ENCODE measurements at places on chromosomes 4 and X.
A peak's percentile ranks its signal among the peaks of the same experiment; 100 is the strongest.

DNA sequence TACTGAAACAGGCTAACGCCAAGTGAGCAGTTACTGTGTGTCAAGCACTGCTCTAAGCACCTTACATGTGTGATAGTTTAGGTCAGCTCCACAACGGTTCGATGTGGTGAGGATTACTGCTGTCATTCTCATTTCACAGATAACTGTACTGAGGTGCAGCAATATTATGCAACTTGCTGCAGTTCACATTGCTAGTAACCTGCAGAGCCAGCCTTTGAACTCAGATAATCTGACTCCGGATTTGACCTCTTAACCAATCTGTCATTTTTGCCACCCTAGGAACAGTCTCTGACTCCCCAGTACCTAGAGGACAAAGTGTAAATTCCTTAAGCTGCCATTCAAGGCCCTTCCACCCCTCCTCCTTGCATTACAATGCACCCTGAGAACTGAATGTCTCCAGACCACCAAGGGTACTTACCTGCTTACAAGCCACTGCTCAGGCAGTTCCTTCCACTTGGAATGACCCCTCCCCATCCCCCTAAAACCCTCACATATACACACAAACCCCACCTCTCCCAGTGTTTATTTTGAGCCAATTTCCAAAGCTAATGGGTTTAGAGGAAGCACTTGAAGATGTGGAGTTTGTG, 24.9 kb downstream of the EFNB1 start:
- no peak for DNase-seq

DNA sequence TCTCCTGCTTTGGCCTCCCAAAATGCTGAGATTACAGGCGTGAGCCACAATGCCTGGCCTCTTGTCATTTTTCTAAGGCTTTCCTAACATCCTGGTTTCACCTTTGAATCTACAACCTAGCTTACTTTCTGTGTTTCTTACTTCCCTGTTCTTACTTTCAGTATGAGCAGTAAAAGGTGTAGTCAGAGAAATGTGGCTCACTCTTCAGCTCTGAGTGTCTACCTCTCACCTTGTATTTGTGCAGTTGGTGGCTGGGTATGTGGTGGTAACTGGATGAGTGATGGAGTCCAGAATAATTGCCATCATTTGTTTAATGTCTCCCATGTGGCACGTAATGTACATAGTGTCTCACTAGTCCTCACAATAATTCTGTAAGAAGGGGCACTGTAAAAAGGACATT, 19.1 kb upstream of the CXCL11 start:
- no peak for DNase-seq

DNA sequence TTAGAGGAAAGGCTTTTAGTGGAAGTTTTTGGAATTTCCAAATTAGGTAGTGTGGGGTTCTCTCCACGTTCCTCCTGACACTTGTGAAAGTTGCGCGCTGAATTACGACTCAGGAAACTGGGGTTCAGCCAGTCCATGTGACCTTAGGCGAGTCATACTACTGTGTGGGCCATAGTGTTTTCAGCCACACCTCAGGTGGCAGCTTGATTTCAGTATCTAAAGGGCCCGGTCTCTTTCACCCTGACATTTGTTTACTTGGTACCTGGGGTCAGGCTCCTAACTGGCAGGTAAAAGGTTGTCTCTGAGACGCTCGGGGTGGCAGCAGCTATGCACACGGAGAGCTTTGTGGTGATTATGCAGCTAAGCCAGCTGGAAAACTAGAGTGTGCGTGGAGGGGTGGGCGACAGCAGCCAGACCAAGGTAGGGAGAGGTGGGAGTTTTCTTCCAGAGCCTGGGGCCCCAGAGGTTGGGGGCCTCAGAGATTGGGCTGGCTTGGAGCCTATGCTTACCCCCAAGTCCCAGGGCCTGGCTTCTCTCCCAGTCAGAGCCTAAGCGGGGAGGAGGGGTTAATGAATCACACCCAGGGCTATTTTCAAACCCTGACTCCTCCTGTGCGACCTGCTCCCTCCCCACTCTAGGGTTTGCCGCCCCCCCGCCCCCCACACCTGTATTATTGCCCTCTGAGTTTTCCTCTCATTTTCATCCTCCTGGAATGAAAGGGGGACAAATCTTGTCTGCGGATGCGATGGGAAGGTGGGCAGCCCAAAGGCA, 47.2 kb downstream of the STARD8 start:
- no peak for DNase-seq

GRCh38 chr4:107645604-107646003, 74.4 kb downstream of the PAPSS1 start:
- no peak for DNase-seq

GRCh38 chr4:140188975-140189374, 35.0 kb upstream of the MAML3 start:
- DNase-seq: no peak

- no peak for DNase-seq
Measured at GRCh38 chrX:114500622-114501021, 83.3 kb upstream of the HTR2C start.

DNA sequence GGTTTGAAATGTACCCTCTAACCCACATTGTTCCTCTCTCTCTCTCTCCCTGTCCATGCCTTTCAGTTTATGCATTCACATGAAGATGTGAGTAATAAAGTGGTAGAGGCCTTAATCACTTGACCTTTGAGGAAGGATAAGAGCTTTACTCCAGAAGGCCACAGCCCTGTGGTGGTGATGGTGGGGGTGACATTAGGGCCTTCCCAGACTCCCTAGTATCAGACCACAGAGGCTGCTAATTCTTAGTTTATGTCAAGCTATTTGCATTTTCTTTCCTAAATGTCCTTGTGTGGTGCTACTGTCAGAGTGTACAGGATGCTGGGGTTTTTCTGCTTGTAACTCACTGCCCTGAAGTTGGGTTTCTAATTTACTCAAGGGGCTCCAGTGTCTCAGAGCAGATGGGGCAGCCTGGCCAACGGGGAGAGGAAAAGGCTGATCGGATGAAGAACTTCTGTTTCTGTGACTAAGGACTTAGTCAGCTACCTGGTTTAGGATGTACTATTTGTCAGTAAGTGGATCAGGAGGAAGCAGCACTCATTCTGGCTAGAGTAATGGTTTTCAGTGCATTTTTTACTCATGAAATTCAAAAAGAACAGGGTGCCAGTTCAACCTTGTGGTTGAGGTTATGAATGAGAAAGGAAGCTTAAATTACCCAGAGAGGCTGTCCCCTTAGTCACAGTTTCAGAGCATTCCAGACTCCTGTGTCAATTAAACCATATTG, 509.6 kb upstream of the DIPK2B start:
- DNase-seq: no peak

GRCh38 chr4:126004941-126005340, 690.2 kb downstream of the FAT4 start:
- DNase-seq: no peak

DNA sequence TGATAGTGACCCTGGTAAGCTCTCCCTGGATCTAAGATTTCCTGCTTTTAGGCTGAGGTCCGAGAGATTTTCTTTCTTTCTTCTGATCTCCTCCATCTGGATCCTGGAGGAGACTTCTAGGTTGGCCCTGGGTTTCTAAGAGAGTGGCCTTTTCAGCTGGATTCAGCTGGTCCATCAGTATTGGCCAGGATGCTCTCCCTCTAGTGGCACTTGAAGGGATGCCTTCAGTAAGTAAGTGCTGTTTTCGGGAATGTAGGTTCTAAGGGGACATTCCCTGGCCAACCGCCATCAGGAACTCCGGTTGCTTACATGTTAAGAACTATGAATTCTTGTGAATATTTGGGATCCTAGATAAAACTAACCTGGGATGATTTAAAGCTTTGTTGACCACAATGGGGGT, 56.9 kb downstream of the SERTM2 start:
- no peak for DNase-seq

DNA sequence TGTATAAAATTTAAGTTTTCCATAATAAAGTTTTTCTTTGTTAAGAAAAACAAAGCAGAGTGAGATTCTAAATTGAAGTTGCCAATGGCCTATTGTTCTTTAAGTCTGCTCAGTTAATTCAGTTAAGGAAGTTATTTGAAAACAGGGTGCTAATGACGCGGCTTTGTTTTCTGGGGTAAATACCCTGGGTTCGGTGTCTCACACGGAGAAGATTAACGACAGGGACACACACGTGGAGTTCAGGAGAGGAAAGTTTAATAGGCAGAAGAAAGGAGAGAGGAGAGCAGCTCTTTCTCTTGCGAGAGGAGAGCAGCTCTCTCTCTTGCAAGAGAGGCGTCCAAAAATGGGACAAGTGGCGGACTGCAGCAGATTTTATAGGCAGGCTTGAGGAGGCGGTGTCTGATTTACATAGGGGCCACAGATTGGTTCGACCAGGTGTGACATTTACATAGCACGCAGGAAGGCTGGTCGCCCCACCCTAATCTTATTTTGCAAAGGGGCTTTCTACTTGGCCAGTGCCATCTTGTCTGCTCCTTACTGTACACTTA, 9.6 kb downstream of the CA5B start:
- no peak for DNase-seq

- no peak for DNase-seq
Measured at GRCh38 chr4:32778025-32778424, 2057.9 kb downstream of the PCDH7 start.

GRCh38 chrX:27815209-27815608, 7.4 kb downstream of the MAGEB10 start:
- no peak for DNase-seq

GRCh38 chrX:132955690-132956089, 2.7 kb downstream of the HS6ST2 start:
- DNase-seq: no peak

- DNase-seq: no peak
Measured at GRCh38 chrX:57265126-57265525, 21.4 kb upstream of the FAAH2 start.

DNA sequence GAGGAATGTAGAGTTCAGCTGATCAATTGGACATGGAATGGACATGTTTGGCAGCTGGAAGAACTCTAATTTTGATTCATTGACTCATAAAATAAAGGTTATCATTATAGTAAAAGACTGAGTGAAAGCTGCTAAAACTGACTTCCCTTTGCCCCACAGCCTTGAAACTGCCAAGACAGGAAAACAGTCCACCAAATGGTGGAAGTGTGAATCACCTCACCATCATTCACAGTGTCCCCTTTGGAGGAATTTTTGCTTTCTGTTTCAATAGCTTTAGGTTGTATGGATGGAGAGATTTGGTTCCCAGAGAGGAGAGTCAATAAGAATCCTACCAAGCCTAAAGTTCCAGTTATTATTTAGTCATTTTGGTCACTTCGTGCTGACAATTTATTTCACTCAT, 20.8 kb upstream of the FREM3 start:
- no peak for DNase-seq

DNA sequence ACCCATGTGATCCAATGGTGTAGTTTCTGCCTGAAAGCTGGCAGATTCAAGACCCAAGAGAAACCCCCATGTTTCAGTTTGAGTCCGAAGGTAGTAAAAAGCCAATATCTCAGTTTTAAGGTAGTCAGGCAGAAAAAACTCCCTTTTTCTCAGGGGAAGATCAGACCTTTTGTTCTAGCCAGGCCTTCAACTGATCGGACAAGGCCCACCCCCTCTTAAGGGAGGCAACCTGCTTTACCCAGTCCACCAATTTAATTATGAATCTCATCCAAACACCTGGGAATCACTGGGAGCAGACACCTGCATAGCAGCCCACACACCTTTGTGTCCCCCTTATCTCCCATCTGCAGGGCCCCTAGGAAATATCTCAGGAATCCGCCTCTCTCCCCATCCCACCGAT, 322.0 kb downstream of the STK32B start:
- DNase-seq: no peak

DNA sequence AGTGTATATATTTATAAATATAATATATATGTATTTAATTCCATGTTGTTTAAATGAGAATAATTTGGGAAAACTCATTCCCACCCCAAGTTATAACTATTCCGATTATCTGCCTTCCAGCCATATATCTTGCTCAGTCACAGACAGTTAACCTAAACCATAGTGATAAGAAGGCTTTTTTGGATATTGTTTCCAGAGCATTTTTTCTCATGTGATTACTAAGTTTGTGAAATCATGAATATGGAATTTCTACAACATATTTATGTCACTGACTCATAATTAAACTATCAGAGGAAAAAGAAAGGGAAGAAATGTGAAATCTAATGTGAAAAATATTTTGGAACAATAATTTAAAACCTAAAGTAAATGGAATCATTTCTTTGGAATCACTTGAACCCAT, 1163.5 kb upstream of the PABPC4L start:
- DNase-seq: no peak

- DNase-seq: no peak
Measured at GRCh38 chr4:40564004-40564403, 65.7 kb downstream of the RBM47 start.

GRCh38 chr4:40228497-40229365, 31.9 kb downstream of the RHOH start:
- DNase-seq: no peak

GRCh38 chr4:140046543-140046942, 107.4 kb downstream of the MAML3 start:
- no peak for DNase-seq

- no peak for DNase-seq
Measured at GRCh38 chr4:83932750-83933391, 397.0 kb downstream of the GPAT3 start.

DNA sequence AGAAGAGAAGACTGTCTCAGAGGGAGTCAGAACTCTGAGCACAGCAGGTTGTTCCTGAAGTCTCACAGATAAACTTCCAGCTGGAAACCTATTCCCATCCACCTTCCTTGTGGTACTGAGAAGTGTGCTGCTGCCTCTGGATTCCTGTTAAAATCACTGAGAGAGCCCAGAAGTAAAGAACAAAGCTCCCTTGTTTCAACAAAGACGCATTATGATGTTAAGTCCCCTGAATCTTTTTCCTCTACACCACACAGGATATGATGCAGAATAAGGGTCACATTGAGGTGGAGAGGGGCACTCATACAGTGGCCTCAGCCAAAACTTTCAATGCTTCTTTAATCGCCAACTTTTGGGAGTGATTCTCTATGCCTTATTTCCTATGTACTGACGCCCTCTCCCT, 321.0 kb downstream of the OPHN1 start:
- DNase-seq: no peak

- DNase-seq: peak; percentile 33
Measured at GRCh38 chrX:115561605-115562479, 868 bp downstream of the PLS3 start.

GRCh38 chr4:104022831-104023230, 303.0 kb upstream of the TACR3 start:
- no peak for DNase-seq

DNA sequence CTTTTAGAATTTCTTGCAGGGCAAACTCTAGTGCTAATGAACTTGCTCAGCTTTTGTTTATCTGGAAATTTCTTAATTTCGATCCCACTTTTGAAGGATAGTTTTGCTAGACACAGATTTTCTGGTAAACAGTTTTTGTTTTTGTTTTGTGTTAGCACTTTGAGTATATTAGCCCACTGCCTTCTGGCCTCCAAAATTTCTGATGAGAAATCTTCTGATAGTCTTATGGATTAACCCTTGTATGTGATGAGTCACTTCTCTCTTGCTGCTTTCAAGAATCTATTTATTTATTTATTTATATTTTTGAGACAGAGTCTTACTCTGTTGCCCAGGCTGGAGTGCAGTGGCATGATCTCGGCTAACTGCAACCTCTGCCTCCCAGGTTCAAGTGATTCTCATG, 27.0 kb upstream of the GIMD1 start:
- no peak for DNase-seq

DNA sequence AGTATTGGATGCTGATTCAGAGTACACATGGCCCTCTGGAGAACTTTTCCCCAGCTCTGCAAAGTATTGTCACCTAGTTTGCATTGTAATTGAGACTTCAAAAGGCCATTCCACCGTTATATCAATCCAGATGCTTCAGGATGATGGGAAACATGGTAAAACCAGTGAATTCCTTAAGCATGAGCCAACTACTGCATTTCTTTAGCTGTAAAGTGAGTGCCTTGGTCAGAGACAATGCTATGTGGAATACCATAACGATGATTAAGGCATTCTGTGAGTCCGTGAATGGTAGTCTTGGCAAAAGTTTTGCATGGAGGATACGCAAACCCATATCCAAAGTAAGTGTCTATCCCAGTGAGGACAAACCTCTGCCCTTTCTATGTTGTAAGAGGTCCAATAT, 355.2 kb downstream of the DCAF12L2 start:
- no peak for DNase-seq
